Neural crest cell (in vitro differentiated cells): ENCODE measurements at places on chromosomes 5 and 9.

- DNase-seq: no peak
These were observed 195.4 kb downstream of the MPDZ start for GRCh38 chr9:13083963-13084528.

GRCh38 chr5:123496892-123497291, 15.1 kb upstream of the CSNK1G3 start:
- no peak for DNase-seq

GRCh38 chr5:87627363-87627762, 214.6 kb upstream of the CCNH start:
- DNase-seq: no peak

DNA sequence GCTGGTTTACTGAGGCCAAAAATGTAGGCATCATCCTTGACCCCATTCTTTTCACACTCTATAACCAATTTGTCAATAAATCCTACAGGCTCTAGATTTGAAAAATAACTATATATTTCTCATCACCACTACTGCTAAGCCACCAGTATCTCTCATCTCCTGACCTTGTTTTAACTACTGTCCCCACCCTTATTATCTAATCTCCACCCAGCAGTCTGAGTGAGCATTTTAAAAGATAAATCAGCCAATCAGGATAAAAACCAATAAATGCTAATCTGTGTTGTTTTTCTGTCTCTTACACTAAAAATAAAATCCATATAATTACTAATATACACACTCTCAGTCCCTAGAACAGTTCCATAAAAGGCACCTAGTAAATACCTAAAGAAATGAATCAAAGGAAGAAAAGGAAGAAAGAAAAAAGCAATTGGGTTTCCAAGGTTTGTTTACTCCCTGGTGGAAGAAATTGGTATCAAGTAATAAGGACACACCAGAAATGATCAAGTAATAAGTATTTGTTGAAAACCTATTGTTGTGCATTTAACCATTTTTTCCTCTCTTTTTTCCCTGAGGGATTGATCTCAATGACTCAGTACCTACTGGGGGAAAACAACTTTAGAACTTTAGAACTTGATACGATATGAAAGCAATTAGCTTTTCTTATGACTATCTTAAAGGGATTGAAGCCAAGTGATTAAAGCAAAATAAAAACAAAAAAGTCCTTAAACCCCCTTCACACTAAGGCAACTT, 19.3 kb downstream of the MRPS27 start:
- DNase-seq: no peak

DNA sequence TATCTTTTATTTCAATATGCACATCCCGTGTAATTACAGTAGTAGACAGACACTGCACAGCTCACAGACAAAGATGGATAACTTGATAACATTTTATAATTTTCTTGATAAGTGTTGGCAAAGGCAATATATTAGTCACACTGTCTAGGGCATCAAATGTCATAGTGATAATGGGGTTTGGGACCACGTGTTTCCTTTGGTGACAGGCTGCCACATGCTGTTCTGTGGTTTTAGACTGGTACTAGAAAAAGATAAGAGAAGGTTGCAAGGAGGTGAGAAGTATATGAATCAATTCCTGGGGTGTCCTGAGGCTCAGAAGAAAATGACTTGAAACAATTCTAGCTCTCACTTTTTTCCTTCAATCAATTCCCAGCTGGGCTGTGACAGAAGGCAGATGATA, 258.8 kb upstream of the CHD1 start:
- no peak for DNase-seq

DNA sequence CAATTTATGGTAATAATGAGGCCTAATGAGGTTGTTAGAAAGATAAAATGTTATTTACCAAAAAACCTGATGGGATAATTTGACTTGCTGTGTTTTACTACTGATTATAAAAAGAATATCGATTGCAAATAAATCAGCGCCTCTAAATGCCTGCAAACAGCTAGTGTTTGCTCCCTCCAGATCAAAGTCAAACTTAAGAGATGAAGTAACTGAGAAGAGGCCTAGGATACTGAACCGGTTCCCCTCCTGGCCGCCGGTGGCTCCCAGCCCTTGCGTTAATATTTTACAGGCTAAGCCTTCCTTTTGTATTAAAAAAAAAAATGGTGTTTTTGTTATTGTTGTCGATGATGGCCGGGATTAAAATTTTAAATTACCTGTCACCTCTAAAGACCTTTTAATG, 2.6 kb downstream of the IRX1 start:
- DNase-seq: no peak

DNA sequence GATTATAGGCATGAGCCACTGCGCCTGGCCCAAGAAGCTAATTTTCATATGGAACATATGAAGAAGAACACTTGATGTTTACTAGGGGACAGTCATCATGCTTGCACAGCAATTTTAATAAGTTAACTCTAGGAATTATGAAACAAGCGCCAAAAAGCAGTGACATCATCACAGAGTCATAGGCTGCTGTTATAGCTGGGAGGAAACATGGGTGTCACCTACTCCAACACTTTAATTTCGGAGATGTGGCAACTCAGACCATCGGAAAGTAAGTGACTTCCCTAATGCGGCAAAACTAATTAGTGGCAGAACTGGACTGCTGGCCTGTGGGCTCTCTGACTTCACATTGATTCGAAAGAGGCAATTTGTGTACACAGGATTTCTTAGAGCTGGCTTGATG, 38.1 kb upstream of the EQTN start:
- DNase-seq: no peak

DNA sequence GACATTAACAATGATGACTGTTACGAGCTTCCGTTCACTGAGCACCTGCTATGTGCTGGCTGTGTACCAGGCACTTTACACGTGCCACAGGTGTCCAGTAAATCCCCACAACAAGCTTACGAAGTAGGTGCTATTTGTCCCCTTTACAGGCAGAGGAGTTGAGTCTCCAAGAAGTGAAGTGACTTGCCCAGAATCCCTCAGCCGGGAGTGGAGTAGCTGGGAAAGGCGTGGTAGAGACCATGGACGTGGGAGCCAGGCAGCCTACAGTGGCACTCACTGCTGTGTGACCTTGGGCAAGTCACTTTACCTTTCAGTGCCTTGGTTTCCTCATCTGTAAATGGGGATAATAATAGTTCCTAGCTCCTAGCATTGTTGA, 669 bp upstream of the AMBP start:
- DNase-seq: no peak

DNA sequence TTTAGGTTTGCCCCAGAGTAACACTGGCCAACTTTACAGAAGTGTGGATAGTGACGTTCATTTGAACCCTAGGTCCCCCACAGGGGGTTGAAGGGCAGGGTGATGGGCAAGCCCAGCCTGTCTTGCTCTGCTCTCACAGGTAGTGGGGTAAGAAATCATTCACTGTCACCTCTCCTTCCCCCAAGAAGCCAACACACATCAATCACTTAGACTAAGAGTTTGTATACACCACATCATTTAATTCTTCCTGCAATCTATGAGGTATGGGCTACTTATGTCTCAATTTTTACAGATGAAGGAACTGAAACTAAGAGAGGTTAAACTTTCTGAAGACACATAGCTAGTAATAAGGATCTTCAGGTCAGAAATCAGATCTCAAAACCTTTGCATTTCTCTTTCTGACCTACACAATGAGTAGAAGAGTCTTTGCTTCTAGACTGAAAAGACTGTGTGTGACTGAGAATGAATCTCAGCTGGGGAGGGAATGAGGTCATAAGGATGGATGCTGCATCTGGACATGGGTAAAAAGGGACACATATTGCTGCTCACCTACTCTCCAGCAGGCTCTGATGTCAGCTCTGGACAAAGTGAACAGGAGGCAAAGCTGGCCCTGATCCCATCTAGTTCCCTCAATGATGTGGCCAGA, 81.0 kb upstream of the EQTN start:
- DNase-seq: no peak

DNA sequence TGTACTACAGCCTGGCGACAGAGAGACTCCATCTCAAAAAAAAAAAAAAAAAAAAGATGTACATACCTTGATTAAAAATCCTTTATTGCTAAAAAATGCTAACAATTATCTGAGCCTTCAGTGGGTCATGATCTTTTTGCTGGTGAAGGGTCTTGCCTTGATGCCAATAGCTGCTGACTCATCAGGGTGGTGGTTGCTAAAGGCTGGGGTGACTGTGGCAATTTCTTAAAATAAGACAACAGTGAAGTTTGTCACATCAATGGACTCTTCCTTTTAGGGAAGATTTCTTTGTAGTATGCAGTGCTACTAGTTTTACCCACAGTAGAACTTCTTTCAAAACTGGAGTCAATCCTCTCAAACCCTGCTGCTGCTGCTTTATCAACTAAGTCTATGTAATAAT, 33.9 kb upstream of the OTULINL start:
- no peak for DNase-seq

- DNase-seq: no peak
These were observed 183.2 kb downstream of the TLR4 start for GRCh38 chr9:117887383-117887782.

DNA sequence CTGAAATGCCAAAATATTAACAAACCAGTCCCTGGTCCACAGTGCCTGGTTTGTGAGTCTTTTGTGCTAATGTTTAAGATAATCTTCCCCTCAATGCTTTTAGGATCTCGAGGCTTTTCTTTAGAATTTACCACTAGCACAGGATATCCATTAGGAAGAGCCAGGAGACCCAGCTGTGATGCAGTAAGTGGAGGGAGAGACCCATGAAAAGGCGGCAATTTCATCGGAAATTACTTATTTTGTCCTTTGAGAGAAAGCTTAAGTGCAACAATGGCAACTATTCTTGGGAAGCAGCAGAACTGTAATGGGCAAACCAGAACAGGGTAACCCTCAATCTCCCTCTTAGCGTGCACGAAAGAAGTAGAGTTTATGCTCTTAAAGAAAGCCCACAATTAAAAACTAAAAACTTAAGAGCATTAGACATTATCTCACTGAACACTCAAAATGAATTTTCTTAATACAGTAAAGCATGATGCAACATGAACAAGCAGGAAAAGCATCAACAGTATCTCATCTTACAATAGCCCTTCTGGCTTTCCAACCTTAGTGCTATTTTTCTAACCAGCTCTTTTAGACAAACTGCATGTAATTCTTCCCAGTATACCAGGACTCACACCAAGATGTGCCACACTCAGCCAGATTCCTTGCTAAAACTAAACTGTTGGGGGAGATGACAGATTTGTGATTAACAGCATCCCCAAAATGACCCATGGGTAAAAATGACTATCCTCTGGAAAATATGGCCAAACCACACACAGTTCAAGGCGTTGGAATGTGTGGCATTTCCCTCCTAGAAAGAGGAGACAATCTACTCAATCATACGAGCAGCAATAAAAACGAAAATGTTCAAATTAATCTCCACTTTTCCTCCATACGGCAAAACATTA, 36.4 kb downstream of the PWWP2A start:
- DNase-seq: no peak

- DNase-seq: no peak
These were observed 9.1 kb upstream of the PTGES start for GRCh38 chr9:129761901-129762369.

- DNase-seq: no peak
These were observed 69.4 kb upstream of the MEF2C start for GRCh38 chr5:88952344-88952743.

DNA sequence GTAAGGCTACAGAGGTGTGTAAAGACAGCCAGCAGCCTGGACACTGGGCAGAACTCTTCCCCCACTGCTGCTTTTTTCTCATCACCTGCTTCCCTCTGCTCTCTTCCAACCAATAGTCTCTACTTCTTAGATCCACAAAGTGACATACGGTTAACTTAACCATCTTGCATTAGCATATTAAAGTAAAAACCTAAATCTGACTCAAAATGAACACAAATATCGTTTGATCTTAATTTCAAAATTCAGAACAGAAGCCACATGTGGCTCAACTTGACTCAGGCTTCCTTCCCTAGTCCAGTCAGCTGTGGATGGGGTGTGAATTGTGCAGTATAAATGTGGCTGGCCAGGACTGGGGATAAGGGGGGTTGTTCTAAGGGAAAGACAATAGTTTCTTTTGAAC, 114.3 kb downstream of the STARD4 start:
- no peak for DNase-seq

GRCh38 chr9:20095430-20096092, 306.7 kb upstream of the SLC24A2 start:
- DNase-seq: no peak

DNA sequence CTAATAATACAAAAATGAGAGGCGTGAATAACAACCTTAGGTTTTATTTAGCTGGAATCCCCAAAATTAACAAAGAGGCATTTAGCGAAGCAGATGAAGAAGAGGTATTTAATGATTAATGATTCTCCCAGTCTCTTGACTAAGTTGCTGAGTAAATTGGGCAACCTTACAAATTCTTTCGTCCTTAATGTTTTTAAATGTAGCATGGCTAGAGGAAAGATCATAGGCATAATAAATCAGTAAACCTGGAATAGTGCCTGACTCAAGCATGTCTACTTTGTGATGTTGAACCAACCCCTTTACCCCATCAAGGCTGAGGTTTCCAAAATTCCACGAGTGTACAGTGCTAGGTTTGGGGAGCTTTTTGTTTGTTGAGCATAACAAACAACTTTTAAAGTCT, 7.9 kb downstream of the BHMT start:
- DNase-seq: no peak

DNA sequence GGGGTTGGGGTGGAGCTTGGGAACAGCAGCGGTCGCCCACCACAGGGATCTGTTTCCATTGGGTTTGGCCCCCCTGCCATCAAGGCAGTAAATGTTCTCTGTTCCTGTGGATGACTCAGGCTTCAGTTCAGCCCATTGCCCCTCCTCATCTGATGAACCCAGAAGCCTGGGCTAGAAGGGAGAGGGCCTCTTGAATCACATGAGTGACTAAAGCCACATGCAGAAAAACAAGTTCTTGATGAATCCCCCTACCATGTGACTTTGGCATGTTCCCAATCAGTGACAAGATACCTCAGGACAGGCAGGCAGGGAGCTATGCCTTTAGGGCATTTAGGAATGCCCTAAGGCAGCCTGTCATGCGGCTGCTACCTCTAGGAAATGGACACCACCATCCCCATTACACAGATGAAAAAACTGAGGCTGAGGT, 2.5 kb downstream of the SH3PXD2B start:
- no peak for DNase-seq
